Cardiac ventricle fibroblast (primary cell): ENCODE measurements at places on chromosomes 3 and 15. TPM values are rescaled to one million over a fixed set of nuclear protein-coding genes. Genes with fewer than 3 reads are reported as not detected.

Gene SERPINI1
- total RNA-seq = 2.0 and 2.7 TPM in 2 replicates

Gene CSTA
- 2.5 and 3.1 TPM in 2 replicates for total RNA-seq

Gene C3orf20
- total RNA-seq = not detected in 2 replicates

Gene SPTSSB
- 0.44 TPM in 1 of 2 replicates, not detected in the other for total RNA-seq

Gene CHST13
- not detected in 2 replicates for total RNA-seq
